ENCODE measurements at places on chromosomes 1 and 21.

- DNase-seq, result no peak
Observed at GRCh38 chr1:62218604-62219003, 24.0 kb downstream of the L1TD1 start.

GRCh38 chr1:76680651-76681050 is 186.6 kb upstream of the ST6GALNAC5 start:
- DNase-seq, result no peak

GRCh38 chr21:34536820-34537219 is 24.8 kb upstream of the KCNE1 start:
- no peak for DNase-seq

DNA sequence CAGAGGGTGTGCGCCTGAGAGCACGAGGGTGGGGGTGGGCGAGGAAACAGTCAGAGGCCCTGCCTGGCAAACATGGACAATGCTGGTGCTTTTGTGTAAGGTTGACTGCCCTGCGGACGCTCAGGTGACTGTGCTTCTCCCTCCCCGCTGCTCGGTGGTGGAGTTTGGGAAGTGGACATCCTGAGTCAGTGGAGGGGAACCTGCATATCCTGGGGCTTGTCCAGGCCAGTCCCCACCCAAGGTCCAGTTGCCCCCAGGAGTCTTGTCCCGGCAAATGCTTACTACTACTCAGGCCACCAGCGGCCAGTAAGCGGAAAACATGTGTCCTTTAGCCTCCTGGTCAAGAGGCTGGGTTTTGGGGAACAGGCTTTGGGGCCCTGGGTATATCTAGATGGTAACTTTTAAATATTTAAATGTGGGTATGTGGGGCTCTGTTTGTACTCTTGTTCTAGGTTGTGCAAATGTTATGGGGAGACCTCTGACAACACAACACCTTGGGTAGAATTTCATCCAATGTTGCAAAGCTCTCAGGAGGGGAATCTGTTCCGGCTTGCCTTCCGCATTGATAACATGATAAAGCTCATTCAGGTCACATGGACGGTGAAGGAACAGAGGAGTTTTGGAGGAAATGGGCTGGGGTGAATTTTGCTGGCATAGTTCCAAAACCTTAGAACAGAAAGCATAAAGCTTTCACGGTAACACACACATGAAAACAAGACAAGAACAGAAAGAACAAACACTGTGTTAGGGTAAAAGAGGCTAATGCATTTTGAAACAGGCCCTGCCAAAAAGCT is 364.9 kb downstream of the PRDM2 start:
- no peak for DNase-seq

DNA sequence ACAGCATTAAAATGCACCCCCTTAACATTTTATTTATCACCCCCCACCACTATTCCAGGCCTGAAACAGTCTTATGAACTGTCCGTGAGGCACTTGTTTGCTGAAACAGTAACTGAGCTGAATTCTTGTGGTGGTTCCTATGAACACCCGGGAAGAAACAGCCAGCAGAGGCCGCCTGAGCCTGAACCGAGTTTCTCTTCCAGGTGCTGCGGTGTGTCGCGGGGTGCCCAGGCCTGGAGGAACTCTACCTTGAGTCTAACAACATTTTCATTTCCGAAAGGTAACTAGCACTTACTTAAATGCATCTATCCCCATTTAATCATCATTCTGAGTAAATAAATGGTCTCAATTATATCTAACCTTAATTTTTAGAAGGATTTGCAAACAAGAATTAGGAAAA is 66.8 kb downstream of the TBCE start:
- DNase-seq, result no peak

DNA sequence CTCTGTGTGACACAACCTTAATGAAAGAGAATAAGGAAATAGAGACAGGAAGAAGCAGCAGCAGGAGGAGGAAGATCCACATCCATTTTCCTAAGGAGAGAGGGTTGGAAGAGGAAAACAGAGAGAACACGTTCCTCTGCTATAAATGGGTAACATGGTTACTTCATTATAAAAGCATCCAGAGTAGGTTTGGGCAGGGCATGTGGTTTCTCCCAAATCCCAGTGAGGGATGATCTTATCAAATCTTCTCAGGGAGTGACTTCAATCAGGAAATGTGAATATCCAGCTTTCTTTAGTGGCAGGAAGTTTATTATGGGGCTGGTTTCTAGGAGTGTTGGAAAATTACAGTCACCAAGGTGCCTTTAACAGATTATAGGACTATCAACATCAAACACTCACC is 11.1 kb downstream of the CYP2J2 start:
- DNase-seq, result no peak

- DNase-seq, result no peak
Observed at GRCh38 chr1:43949678-43950077, 2.9 kb downstream of the IPO13 start.

DNA sequence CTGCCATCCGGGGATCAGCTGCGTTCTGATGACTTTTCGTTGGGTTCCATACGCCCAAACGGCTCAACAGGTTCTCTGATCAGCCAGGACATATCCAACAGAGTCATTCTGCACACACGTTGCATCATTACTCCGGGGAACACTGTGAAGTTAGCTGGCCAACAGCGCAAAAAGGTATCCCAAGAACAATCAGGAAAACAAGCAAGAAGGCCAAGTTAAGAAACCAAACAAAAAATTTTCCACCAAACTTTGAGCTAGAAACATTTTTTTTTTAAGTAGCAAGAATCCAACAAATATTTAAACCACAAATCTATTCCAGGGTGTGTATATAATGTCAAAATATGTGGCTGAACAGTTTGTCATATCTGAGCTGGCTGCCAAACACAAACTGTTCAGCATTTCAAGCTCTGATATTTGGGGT is 29.2 kb downstream of the NID1 start:
- no peak for DNase-seq

- DNase-seq, result no peak
Observed at GRCh38 chr1:172401892-172402291, 18.6 kb upstream of the C1orf105 start.

DNA sequence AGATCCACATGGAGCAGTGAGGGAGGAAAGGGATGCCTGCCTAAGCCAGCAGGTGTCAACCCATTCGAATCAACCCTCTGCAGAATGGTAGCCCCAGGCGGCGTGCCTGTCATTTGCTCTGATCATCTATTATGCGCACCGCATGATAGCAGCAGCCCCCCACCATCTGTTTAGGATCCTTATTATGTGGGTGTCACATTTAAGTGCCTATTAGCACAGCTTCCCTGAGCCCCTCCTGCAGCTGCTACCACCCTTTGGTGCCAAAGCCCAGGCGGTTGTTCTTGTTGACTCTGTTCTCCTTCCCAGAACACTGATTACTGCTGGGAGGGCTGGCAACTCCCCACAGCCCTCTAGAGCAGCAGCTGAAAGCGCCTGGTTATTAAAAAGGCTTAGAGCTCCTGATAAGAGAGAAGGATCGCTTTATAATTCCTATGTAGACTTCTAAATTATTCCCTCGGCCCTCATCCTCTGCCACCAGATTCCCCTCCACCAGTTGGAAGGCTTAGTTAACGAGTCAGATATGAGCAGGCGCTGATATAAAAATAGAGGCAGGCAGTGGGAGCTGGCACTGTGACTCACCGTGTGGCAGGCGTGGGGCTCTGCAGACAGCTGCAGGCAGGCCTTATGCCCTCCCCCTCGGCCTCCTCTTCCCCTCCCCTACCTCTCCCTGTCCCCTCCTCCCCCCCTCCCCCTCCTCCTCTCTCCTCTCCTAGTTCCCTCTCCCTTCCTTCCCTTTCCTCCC is 23.0 kb downstream of the ACTA1 start:
- no peak for DNase-seq

All from activated CD4-positive, alpha-beta T cell treated with anti-CD3 and anti-CD28 coated beads for 24 hours (primary cell).